ENCODE measurements at places on chromosomes 1 and 21.
A peak's percentile ranks its signal among the peaks of the same experiment; 100 is the strongest.

- no peak for DNase-seq
These were observed 159.6 kb downstream of the PTPRU start for GRCh38 chr1:29395736-29396437.

GRCh38 chr1:175683491-175684298, 59.7 kb downstream of the TNR start:
- DNase-seq: no peak

GRCh38 chr1:238111516-238111915, 220.8 kb upstream of the ZP4 start:
- DNase-seq: no peak

- no peak for DNase-seq
These were observed 31.9 kb upstream of the FCGR2A start for GRCh38 chr1:161473348-161473747.

DNA sequence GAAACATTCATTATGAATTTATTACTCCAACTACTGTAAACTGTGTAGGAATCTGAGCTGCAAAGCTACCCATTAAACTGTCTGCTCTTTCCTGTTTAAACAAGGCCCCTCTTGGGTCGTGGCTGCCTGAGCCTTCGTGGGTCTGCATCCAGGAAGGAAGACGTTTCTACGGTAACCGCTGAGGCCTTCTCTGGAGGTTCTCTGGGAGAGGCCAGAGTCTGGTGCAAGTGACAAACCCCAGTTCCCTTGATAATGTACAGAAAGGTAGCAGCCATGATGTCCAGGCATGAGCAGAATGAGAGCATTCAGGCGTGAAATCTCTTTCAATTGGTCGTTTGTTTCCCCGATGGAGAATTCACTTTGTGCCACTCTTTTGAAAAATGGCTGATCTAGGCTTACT, 350.2 kb downstream of the PLPP3 start:
- no peak for DNase-seq

DNA sequence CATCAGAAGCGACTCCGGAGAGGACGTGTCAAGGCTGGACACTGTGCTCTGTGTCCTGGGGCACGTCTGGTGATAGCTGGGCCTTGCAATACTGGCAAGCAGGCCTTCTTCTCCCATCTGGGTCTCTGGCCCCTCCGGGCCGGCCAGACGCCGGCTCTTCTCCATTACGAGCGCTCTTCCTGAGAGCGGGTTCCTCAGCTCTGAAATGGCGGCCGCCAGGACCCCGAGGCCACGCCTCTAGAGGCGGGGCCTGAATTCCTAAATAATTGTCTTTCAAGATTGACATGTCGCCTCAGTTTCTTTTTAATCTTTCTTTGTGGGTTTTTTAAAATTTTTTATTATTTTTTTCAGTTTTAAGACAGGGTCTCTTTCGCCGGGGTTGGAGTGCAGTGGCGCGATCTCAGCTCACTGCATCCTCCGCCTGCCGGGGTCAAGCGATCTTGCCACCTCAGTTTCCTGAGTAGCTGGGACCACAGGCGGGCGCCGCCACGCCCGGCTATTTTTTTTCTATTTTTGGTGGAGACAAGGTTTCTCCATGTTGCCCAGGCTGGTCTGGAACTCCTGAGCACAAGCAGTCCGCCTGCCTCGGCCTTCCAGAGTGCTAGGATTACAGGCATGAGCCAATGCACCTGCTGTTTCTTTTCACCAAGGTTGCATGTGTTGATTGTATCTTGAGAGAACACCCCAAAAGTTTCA, 9.2 kb downstream of the RNF2 start:
- DNase-seq: no peak

GRCh38 chr1:229159668-229160544, 111.0 kb upstream of the RAB4A start:
- no peak for DNase-seq

DNA sequence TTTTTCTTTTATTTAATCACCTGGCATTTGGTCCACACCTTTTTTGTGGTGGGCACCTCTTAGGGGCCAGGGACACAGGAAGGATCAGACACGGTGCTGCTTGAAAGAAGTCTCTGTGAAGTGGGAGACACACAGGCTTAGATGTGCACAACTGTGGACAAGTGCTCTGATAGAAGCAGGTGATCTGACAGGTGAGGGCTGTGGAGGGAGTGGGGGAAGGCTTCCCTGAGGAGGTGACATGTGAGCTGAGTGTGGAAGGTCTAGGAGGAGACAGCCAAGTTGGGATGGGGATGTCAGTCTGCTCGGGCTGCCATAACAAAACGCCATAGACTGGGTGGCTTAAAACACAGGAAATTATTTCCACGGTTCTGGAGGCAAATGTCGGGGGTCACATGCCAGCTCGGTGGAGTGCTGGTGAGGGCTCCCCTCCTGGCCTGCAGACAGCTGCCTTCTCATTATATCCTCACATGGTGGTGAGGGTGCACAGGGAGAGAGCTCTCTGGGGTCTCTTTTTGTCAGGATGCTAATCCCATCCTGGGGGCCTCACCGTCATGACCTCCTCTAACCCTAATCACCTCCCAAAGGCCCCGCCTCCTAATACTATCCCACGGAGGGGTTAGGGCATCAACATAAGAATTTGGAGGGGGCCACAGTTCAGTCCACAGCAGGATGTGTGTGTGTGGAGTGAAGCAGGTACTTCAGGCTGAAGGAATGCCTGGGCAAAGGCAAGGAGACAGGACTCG, 5.2 kb upstream of the KIAA1614 start:
- no peak for DNase-seq

GRCh38 chr1:1169429-1170214, 4.1 kb upstream of the TTLL10 start:
- DNase-seq: no peak

- no peak for DNase-seq
These were observed 13.2 kb downstream of the PODN start for GRCh38 chr1:53075206-53075605.

- DNase-seq: no peak
These were observed 446.9 kb downstream of the NEGR1 start for GRCh38 chr1:71835442-71835813.

GRCh38 chr1:48202030-48202752, 20.3 kb upstream of the SLC5A9 start:
- peak; percentile 27 for DNase-seq

DNA sequence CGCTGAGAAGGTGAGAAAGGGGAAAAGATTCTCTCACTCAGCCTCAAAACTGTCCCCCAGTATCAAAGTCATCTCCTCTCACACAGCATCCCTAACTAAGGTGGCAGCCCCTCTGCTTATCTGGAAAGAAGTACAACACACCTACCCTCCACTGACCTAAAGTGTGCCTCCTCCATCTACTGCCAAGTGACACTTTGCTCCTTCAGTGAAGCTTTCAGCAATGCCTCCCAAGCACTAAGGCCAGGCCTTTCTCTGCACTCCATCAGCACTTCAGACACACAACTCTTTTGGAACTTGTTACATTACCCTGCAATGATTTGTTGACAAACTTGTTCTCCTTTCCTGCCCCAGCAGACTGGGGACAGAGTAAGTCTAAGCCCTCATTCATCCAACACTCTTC, 1.4 kb downstream of the SH3BP5L start:
- no peak for DNase-seq

DNA sequence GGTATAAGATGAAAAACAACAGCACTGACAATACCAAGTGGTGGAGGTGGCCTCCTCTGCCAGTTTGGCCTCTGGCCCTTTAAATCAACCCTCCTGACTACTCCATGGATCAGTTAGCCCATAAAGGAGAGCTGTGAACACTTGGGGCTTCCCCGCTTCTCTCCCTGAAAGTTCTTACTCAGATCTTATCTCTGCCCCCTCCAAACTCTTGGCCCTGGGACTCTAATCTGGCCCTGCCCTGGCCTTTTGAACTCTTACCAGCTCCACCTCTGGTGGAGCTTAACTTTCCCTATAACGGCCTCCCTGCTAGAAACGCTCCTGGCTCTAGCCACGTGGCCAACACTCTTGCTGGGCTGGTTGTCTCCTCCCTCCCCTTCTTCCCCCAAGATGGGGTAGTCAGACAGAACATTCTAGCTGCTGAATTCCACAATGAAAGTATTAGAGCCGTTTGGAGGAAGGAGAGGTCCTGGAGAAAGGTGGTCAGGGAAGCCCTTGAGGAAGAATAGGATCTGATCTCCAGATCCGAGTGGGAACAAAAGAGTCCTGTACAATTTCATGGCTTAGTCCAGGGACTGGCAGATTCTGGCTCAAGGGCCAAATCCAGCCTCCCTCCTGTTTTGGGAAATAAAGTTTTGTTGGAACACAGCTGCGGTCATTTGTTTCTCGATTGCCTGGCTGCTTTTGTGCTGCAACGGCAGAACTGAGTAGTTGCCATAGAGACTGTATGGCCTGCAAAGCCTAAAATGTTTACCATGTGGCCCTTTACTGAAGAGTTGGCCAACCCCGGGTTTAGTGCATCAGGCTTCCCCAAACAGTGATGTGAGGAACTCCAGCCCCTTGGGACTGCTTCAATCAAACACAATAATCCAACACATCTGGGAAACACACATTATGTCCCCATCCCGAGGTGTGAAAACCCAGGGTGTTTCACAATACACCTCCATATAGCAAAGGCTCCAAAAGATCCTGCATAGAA, 9.5 kb upstream of the PIGR start:
- DNase-seq: no peak

DNA sequence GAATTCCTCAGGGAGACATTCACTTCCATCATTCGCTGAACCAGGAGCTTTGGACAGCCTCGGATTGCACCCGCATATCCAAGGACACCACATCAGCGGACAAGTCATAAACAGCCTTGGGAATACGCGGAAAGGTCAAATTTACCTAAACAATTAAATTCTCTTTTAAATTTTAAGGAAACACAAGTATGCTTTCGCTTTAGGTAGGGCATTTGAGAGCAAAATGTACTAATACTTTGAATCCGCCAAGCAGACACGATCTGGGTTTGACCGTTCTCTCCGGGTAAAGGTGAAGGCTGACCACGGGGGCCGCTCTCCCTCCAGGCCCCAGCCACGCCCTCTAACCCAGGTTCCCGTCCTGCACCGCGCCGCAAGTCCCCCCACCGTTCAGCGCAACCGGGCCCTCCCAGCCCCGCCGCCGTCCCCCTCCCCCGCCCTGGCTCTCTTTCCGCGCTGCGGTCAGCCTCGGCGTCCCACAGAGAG, 479 bp upstream of the ACADM start:
- peak; percentile 70 for DNase-seq

DNA sequence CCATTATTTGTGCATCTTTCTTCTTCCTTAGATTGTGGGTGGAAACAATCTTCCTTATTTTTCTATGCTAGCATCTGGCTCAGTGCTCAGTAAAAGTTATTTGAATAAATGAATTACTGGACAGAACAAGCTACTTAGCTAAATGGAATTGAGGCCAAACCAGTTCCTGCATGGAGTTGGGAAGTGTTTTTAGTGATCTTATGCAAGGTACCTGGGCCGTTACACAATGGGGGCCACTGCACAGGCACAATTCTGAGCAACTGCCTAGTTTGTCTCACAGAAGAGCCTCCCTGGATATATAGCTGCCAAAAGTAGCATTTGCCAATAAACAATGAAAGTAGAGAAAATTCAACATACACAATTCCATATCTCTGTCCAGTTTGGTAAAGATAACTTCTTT, 27.0 kb upstream of the SERBP1 start:
- no peak for DNase-seq

DNA sequence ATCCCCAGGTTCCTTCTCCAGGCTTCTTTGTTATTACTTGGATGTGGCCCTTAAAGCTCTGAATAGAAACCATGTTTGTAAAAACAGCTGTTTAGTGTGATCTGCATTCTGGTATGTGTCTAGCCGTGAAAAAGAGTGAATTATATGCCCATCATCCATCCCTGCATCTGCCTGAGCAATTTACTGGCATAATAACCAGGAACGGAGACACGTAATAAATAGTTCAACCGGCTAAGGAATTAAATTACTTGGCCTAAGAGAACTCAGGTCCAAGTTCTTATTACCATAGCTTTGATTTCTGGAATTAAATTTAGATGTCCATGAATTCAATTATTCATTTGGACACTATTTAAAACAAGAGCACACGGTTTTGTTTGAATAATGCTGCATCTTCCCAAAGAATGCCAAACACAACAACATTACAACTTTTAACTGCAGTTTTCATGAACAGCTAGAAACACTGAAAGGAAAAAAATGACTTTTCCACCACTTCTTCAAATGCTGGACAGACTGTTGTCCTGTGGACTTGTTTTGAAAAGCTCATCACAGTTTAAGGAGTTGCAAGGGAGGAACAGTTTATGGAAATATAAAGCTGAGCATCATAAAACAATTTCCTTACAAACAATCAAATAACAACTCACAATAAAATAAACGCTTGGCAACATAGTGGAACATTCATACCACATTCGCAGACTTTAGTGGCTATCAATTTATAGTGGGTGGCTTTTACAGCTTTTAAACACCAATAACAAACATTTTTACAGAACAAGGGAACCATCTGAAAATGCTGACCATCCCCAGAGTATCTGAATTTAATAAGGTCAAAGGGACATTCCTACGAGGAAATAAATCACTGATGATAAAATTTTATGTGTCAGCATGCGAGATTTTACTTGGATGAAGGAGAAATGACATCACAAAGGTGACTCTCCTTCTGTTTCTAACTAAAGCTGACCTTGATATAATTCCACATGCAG, 144.7 kb downstream of the APP start:
- DNase-seq: no peak

- no peak for DNase-seq
These were observed 487.9 kb downstream of the NPHP4 start for GRCh38 chr1:5504364-5504740.

GRCh38 chr1:37513795-37514349, 694 bp downstream of the MEAF6 start:
- peak; percentile 3 for DNase-seq

DNA sequence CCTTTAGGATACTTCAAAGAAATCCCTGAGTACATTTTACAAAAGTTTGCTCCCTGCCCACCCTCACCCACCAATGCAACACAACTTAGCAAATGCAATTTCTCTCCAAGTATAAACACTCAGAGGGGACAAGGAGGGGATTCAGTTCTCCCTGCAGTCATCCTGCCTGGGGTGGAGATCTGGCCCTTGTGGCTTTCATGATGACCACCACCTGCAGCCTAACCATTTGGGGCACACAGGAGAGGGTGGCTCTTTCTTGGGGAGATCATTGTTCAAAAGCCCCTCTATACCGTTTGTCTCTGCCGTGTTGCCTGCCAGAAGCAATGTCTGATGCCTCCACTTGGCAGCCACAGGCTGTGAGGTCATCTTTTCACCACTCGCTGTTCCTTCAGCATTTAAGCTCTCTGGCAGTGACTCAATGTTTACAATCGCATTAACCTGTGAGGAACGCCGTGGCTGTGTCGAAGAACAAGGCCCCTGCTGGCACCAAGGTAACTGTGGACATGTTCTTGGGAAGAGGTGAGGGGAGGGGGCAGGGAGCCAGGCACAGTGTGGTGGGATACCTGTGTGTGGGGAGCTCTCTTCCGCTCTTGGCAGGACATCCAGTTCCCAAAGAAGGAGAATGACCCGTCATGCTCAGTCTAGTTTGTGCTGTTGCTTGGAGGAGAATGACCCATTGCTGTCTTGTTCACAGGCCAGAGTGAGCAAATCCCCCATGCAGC, 103.9 kb upstream of the DUSP10 start:
- DNase-seq: no peak

DNA sequence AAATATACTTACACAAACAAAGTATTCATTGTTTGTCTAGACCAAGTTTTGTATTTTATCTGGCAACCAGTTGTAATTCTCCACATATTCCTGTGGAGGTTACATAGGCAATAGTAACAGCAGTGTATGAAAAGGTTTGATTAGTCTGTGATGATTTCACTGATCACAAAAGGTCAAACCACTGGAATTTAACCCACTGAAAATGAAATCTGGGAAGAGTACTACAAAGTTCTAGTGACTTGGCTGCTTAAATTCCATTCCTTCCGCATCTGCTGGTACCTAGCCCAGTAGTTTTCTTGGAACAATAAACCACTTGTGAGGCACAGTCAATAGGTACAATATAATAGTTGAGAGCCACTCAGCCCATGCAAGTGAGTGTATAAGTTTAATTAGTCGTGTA, 205.4 kb downstream of the NFIA start:
- DNase-seq: no peak
